ENCODE measurements at places on chromosomes 16 and 17. TPM values are rescaled to one million over a fixed set of nuclear protein-coding genes. Genes with fewer than 3 reads are reported as not detected.
A peak's percentile ranks its signal among the peaks of the same experiment; 100 is the strongest.

DNA sequence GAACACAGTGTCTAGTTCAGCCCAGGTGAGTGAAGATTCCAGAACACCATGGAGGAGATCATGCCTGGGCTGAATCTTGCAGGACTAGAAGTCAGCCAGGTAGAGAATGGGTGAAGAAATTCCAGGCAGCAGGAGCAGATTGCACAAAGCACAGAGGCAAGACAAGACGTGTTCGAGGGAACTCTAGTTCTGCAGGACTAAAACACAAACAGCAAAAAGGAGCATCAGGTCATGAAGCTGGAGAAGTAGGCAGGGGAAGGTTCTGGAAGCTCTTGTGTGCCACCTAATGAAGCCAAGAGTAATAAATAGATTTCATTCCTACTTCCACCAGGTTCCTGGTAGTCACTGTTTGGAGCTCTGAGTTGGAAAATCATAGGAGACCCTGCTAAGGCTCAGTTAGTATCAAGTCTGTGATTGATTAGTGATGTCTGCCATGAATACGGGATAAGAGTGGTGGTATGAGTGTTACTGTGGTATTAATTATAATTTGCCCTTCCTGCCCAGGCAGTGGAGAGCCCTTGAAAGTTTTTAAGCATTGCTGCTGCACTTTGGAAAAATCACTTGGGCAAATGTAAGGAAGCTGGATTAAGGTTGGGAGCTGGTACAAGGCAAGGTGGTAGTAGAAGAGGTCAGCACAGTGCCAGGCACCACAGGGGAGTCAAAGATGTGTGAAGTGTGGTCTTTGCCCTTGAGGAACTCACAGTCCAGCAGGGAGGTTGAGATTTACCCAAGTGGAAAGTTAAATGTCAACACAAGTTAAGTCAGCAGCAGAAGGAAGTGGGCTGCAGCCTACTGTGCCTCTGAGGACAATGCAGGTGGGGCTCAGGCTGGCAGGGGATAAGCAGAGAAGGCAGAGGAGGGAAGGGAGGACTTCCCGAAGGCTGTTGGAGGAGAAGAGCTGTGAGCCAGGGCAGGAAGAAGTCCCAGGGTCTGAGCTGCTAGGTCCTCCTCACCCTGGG is 13.5 kb upstream of the FOXN1 start:
- H3K4me1 ChIP-seq: peaks cover 2% of the 10 kb centered on the region
- no peak overlapping the region for H3K4me3 ChIP-seq
- H3K36me3 ChIP-seq: peaks cover 2% of the 10 kb centered on the region
- no peak overlapping the region for H3K27ac ChIP-seq
- peaks cover 24% of the 10 kb centered on the region for H3K27me3 ChIP-seq

DNA sequence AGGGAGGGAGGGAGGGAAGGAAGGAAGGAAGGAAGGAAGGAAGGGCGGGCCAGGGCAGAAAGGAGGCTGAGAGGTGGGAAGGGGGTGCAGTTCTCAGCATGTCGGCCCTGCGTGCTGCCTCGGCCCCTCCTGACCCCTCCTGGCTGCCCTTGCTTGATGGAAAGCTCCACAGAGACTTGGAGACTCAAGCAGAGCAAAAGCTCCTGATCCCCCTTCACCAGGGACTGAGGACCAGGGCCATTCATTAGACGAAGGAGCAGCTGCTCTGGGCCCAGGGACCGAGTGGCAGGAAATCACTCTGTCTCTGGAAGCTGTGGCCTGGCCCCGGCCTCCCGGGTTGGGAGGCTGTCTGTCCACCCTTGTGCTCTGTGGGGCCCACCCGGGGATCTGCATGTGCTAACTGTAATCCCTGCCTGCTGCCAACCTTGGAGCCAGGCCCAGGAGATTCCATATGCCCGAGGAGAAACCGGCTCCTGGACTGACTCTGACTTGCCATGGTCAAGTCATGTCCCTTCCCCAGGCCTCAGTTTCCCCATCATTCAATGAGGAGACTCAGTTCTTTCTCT is 27.4 kb upstream of the C1QL1 start:
- no peaks in the 10 kb centered on the region for H3K36me3 ChIP-seq
- H3K27me3 ChIP-seq: peaks cover 40% of the 10 kb centered on the region
- DNase-seq: no peak
- H3K4me1 ChIP-seq: peaks cover 12% of the 10 kb centered on the region

DNA sequence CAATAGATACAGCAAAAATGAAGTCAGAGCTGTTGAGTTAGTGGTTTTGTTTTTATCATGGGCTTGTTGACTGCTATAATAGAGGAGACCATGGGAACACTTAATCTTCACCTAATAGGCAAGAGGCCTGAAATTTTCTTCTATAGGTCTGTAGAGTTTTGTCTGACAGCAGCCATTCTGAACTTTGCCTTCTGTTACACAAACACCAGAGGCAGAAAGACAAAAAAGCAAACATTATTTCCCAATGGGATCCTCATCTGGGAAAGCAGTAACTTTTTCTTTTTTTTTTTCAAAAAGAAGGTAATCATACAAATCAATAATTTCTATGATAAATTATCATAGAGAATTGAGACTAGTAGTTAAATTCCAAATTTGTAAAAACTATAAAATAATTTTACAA is 494.1 kb downstream of the TOX3 start:
- H3K36me3 ChIP-seq: no peaks in the 10 kb centered on the region
- no peak for DNase-seq
- no peak overlapping the region for H3K27ac ChIP-seq
- H3K27me3 ChIP-seq: no peaks in the 10 kb centered on the region
- no peak overlapping the region for H3K4me3 ChIP-seq

DNA sequence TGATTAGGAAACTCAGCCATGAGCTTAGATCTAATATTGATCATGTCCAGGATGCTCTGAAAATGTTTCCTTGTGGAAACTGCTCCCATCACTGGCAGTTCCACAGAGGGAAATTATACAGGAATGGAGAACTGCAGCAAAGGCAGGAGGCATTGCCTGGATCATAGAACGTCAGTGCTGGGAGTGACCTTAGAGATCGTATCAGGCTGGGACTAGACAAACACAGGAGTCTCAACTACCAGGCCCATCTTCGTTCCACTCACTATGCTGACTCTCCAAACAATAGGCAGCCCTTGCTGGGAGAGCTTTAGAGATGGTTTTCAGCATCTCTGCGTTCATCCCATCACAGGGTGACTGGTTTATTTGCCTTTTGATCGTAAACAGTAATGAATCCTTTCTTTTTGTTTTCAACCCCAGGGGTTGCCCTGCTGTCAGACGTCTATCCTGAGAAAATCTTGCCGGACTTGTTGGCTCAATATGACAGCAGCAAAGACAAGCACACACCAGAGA is 130.3 kb downstream of the TANGO6 start:
- H3K4me1 ChIP-seq: peaks cover 11% of the 10 kb centered on the region
- H3K36me3 ChIP-seq: peaks cover 16% of the 10 kb centered on the region
- DNase-seq: no peak
- H3K27ac ChIP-seq: no peak overlapping the region
- no peak overlapping the region for H3K4me3 ChIP-seq

DNA sequence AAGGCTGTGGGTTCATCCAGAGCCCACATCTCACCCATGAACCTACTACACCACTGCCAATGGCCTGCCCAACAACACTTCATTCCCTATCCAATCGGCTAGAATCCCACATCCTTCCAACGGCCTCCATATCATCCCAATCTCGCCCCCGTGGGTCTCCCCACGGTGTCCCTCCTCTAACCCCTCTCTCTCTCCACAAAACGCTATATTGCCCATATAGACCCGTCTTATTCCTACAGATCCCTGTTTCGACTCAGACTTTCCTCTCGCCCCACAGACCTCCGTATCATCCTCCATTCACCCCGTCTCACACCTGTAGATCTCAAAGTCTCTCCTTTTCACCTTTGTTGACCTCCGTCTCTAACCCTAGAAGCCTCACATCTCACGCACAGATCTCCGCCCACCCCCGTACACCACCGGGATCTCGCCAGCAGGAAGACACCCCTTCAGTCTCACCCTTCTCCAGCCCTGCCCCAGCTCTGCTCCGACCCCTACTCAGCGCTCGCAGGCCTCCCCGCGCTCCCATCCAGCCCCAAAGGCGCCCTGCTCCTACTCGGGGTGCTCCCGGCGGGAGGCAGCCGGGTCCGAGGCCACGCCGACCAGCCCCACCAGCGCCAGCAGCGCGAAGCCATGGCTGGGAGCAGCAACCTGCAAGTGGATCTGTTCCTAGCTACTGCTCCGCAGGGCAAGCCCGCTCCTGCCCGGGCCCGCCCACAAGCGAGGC is at the start of gene FDXR:
FDXR (minus strand) TSS at position 682 of the 724 bp plus-strand sequence; CDS start at position 632, 50 bp downstream.
- peak within 1 kb of the TSS; percentile 92 for H3K27ac ChIP-seq
- H3K4me1 ChIP-seq: peaks cover 31% of the 10 kb centered on the region
- no peak for DNase-seq
- peak within 1 kb of the TSS; percentile 97 for H3K4me3 ChIP-seq

GRCh38 chr16:29126057-29126494 is 141.2 kb downstream of the LAT start:
- no peak for DNase-seq
- no peak overlapping the region for H3K4me3 ChIP-seq
- no peaks in the 10 kb centered on the region for H3K27me3 ChIP-seq
- peak overlapping the region; percentile 49 for H3K27ac ChIP-seq
- peaks cover 9% of the 10 kb centered on the region for H3K4me1 ChIP-seq

- no peak overlapping the region for H3K27ac ChIP-seq
- H3K4me1 ChIP-seq: peaks cover 10% of the 10 kb centered on the region
- H3K36me3 ChIP-seq: peaks cover 2% of the 10 kb centered on the region
- H3K4me3 ChIP-seq: no peak overlapping the region
Measured at GRCh38 chr17:64385187-64386083, 5.2 kb downstream of the PECAM1 start.

DNA sequence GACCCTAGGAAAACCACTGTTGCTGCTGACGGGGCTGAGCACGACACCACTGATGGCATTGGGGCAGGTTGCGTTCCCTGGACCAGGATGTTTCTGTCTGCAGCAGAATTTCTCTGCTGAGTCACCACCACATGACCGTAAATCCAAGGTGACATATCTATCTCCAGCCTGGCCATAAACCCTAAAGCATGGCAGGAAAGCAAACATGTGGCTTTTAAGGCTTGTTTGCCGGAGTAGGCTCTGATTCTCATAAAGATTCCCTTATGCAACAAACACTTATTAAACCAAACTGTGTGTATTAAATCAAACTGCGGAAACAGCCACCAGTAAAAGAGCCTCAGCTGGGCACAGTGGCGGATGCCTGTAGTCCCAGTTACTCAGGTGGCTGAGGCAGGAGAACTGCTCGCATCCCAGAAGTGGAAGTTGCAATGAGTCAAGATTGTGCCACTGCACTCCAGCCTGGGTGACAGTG is 17.3 kb downstream of the MPHOSPH6 start:
- H3K4me1 ChIP-seq: peaks cover 12% of the 10 kb centered on the region
- H3K36me3 ChIP-seq: peaks cover 11% of the 10 kb centered on the region
- no peak for DNase-seq

DNA sequence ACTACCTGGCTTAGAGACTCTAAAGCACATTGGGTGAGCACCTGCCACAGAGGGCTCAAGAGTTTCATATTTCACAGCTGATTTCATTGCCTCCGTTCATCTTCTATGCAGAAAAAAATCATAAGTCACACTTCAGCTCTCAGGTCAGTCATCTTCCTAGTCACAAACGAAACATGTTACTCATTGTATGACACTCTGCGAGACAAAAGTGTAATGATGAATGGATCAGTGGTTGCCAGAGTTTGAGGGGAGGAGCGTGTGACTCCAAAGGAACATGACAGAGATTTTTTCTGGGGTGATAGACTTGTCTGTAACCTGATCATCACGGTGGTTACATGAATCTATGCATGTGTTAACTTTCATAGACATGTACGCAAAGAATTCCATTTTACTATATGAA is 195.2 kb upstream of the CNTNAP4 start:
- H3K4me3 ChIP-seq: no peak overlapping the region
- no peak overlapping the region for H3K27ac ChIP-seq
- DNase-seq: no peak
- no peaks in the 10 kb centered on the region for H3K4me1 ChIP-seq
- no peaks in the 10 kb centered on the region for H3K36me3 ChIP-seq

- H3K36me3 ChIP-seq: peaks cover 2% of the 10 kb centered on the region
- H3K27ac ChIP-seq: no peak overlapping the region
- no peak overlapping the region for H3K4me3 ChIP-seq
- H3K27me3 ChIP-seq: no peaks in the 10 kb centered on the region
- DNase-seq: no peak
Measured at GRCh38 chr17:10920558-10921108, 82.7 kb upstream of the PIRT start.

DNA sequence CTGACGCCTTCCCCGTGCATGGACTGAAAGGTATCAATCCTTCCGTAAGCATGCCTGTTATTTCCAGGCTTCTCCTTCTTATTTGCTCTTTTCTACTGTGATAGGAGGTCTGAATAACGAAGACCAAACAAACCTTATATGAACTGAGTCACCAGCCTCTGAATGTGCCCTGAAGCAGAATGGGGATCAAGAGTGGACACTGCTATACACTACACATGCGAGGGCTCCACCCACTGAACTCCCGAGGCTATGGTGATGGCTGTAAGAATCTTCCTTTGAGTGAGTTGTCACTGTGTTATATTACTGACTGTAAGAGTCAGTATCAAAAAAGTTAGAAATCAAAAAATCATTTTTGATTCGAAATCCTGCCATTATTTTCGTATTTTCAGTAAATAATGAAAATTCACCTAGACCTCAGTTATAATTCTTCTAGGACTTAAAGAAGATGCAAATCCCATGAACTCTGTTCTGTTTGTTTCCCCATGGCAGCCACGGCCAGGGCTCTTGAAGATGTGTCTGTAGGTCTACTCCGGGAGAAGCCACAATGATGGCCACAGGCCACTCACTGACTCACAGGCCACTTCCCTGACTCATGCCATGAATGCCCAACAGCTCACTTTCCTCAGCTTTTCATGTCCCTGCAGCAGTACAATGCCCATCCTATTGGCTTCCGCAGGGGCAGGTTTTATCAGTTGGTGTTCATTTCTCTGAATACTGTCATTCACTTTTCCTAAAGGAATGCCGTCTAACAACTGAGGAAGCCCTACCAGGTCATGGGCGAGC is 54.7 kb downstream of the ZZEF1 start:
- no peak for DNase-seq
- no peaks in the 10 kb centered on the region for H3K27me3 ChIP-seq
- H3K4me1 ChIP-seq: peaks cover 20% of the 10 kb centered on the region
- H3K4me3 ChIP-seq: no peak overlapping the region
- peaks cover 13% of the 10 kb centered on the region for H3K36me3 ChIP-seq

- peaks cover 35% of the 10 kb centered on the region for H3K27me3 ChIP-seq
- no peak overlapping the region for H3K27ac ChIP-seq
- no peak overlapping the region for H3K4me3 ChIP-seq
- H3K36me3 ChIP-seq: peaks cover 2% of the 10 kb centered on the region
Measured at GRCh38 chr16:73052576-73052975, 4.6 kb upstream of the ZFHX3 start.

DNA sequence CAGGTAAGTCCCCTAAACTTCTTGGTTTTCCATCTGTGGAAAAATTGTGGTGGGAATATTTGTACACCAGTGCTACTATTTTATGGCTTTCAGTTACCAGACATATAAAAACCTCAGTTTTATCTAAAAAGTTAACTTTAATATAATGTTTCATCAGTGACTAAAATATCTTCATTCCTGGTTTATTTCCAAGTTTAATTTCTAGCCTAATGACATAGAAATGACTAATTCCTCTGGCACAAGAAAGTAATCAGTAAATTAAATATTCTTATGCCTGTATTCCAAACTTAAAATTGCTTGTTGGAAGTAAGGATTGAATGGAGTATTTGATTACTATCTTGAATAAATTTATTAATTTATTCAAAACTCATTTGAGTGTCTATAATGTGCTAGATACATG is 757.0 kb downstream of the CDH11 start:
- no peaks in the 10 kb centered on the region for H3K27me3 ChIP-seq
- H3K27ac ChIP-seq: no peak overlapping the region
- H3K4me3 ChIP-seq: no peak overlapping the region
- no peak for DNase-seq
- no peaks in the 10 kb centered on the region for H3K4me1 ChIP-seq

Gene FOXC2
- total RNA-seq: not detected

Gene SLC16A11
- total RNA-seq: 0.40 TPM

Gene ZNF23
- total RNA-seq: 7.4 TPM

Gene CIAPIN1
- total RNA-seq: 19.3 TPM

Gene NT5C3B
- total RNA-seq: 23.1 TPM

Gene SMTNL2
- total RNA-seq: not detected

Gene RHBDF1
- total RNA-seq: 0.75 TPM

Gene KRTAP1-5
- total RNA-seq: not detected

Data from T-helper 17 cell (primary cell).